ENCODE measurements at places on chromosomes 6 and 20. TPM values are rescaled to one million over a fixed set of nuclear protein-coding genes. Genes with fewer than 3 reads are reported as not detected.

DNA sequence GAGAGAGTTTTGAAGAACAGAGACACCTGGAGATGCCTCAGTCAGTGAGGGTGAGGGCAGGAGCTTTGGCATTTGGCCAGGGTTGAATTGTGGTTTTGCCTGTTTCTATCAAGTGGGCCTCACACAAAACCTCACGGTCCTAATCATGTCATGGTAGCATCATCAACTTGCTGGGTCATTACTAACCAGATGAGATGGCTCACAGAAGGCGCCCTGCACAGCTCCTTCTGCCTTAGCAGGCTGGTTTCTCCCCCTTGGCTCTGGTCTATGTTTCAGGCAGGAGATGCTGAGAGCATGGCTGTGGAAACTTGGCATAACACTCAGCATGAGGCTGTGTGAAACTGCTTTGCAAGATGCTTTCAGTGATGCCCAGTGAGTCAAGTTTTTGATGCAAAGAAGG, 99.3 kb downstream of the LRRC1 start:
- no peak for DNase-seq

DNA sequence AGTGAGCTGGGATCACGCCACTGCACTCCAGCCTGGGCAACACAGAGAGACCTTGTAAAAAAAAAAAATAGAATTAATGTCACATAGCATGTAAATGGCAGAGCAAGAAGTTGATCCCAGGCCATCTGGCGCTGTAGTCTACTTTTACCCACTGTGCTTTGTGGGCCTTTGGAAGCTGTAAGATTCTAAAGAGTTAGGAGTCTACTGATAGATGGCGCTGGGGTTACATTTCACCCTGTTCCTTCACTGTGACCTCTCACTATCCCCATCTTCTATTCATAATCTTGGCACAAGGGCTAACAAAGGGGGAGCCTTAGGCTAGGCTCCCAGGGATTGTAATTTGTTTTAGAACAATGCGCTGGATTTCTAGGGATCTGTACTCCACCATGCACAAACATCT, 24.4 kb downstream of the SIRPD start:
- no peak for DNase-seq

RAET1L gene
- total RNA-seq: not detected

DNA sequence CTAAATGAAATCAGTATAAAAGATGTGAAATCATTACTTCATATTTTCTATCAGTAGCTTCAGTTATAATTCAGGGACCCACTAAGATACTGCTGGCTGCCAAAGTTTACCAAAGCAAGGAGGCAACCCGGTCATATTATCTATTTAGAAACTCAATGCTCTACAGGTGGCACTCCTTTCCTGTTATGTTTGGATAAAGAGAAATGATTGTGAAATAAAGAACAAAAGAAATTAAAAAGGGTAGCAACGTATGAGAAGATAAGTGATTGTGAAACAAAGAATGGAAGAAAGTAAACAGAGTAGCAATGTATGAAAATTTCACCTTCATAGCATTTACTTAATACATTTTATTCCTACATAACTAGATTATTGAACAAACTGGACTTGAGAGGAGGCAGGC, 45.2 kb downstream of the RSPH3 start:
- DNase-seq: no peak

SNHG17 gene
- total RNA-seq: 28.2 TPM

- no peak for DNase-seq
Measured at GRCh38 chr6:30703011-30703410, 12.2 kb upstream of the NRM start.

GRCh38 chr6:111663692-111664564, 58.2 kb upstream of the TRAF3IP2 start:
- DNase-seq: no peak

GABRR1 gene
- not detected for total RNA-seq
